NCI-H1048 (cell line): ENCODE measurements at places on chromosomes 5 and 9.

GRCh38 chr9:127915801-127916719 is 781 bp downstream of the ST6GALNAC4 start:
- DNase-seq = no peak

GRCh38 chr9:95131023-95131943 is 186.2 kb downstream of the FANCC start:
- peak; percentile 7 for DNase-seq

DNA sequence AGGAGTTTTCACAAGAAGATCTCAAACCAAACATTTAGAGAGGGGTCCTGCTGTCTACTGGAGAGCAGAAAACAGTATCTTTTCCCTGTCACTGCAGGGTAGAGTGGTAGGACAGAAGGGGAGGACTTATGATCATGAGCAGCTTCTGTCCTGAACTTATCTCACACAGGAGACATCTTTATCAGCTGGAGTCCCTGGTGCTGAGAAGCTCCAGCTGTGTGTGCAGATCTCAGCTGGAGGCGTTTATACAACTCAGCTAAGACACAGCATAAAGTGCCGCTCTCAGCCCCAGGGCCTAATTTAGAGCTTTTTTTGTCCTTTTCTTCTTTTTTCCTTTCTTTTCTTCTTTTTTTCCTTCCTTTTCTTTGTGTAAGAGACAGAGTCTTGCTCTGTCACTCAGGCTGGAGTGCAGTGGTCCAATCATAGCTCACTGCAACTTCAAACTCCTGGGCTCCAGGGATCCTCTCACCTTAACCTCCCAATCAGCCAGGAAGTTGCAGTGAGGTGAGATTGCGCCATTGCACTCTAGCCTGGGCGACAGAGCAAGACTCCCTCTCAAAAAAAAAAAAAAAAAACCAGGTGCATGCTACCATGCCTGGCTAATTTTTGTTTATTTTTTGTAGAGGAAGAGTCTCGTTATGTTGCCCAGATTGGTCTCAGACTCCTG is 31.9 kb downstream of the CCDC125 start:
- DNase-seq = no peak

- no peak for DNase-seq
These were observed 82.0 kb upstream of the TTC23L start for GRCh38 chr5:34756781-34757624.

DNA sequence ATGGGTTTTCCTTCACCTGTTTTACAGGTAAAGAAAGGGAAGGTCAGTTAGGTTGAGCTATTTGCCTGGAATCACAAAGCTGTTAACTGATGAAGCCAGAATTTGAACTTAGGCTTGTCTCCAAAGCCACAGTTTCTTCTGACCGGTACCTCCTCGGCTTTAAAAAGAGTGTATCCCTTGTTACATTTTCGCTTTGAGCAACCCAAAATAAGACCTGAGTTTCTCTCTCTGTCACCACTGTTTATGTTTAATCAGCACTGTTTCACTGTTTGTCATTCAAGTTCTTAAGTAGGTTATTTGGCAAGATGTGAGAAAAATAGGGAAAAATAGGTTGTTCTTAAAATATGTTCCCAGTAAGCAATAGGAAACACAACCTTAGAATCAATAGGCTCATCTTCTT is 84.6 kb downstream of the VCAN start:
- DNase-seq = no peak

- no peak for DNase-seq
These were observed 16.8 kb downstream of the TNFSF15 start for GRCh38 chr9:114789006-114789405.

GRCh38 chr5:172564188-172564587 is 76.9 kb upstream of the NEURL1B start:
- DNase-seq = no peak

DNA sequence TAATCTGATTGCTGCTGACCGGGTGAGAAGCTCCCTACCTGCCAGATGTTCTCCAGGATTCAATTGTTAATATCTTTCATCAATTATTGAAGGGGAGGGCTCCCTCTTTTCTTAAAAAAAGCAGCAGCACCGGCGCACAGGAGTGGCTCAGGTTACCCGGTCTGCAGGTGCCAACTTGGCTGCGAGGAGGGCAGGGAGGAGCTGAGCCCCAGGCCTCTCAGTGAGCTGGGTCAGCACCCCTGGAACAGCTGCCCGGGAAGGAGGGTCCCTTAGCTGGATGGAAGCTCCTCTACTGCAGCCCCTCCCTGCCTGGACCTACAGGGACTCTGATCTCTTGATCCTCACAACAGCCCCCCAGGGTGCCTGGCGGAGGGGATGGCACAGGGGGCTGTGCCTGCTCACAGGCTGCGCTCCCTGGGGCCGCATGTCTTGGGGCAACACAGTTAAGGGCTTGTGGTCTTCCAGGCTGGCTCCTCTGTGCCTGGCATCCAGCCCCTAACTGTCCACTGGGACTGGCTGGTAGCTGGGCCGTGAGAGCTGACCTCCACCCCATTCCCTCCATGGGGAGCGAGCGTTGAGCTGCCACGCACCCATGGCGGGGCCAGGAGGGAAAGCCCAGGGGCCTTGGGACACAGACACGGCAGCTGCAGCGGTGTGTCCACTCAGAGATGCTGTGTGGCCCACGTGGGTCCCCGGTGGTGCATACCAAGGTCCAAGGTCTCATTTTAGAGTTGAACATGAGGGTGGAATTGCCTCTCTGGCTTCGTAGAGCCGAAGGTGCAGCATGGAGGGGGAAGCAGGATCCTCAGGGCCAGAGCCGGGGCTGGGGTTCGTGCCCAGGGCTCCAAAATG is 28.6 kb upstream of the TMEM250 start:
- no peak for DNase-seq

DNA sequence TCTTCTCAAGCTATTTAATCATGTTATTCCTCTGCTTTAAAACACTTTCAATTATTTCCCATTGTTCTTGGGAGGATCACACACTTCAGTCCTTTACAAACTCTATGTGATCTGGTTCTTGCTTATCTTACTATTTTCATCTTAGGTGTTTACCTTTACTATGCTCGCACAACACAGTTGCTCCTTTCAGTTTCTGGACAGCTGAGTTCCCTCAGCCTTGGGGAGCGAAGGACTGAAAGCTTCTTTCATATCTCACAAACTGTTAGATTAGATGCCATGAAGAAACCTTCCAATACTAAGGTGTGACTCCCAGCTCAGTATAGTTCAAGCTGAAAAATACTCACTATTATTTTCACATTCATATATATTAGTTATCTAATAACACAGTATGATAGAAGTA is 117.9 kb downstream of the CDC42SE2 start:
- DNase-seq = no peak

GRCh38 chr5:57383093-57383861 is 99.3 kb downstream of the ACTBL2 start:
- DNase-seq = no peak

DNA sequence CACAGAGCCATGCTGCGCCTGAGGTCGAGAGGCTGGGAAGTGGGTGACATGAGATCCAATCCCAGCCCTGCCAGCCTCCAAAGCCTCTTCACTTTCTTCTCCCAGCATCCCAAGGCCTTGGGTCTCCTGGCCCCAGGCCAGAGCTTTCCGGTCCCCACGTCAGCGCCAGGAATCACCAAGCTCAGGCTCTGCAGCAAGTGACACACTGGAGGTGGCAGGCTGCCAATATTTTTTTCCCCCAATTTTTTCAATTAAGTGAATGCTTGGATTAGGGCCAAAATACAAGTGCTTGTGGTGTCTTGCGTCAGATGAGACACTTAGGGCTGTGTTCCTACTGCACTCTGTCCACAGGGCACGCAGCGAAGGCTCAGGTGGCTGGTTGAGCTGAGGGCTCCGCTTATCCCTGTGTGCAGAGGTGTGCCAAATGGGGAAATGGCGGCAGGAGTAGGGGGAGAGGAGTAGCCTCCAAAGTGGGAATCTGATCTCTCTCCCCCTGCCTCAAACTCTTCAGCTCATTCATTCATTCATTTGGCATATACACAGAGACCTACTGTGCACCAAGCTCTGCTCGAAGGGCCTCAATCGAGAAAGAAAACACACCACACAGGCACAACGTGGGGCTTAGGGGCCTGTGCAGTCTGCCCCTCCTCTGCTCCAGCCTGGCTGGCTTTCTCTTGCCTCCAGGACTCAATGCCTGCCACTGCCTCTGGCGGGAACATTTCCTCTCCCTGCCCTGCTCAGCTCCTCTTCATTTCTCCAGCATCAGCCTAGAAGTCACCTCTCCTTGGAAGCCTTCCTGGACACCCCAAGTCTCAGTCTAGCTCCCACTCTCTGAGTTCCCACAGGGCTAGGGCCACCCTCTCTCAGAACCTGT is 16.6 kb downstream of the SH3PXD2B start:
- DNase-seq = peak; percentile 84

DNA sequence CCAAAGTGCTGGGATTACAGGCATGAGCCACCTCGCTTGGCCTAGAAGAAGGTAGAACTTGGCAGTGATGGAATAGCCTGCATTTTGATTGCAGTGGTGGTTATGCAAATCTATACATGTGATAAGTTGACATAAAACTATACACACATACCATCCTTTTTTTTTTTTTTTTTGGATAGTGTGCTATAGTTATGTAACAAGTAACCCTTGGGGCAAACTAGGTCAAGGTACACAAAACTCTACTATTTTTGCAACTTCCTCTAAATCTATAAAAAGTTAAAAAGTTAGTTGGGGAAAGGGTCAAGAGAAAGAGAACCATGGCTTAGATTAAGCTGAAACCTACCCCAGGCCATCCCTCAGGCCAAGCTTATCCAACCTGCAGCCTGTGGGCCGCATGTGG is 11.1 kb downstream of the TRIM14 start:
- DNase-seq = no peak

DNA sequence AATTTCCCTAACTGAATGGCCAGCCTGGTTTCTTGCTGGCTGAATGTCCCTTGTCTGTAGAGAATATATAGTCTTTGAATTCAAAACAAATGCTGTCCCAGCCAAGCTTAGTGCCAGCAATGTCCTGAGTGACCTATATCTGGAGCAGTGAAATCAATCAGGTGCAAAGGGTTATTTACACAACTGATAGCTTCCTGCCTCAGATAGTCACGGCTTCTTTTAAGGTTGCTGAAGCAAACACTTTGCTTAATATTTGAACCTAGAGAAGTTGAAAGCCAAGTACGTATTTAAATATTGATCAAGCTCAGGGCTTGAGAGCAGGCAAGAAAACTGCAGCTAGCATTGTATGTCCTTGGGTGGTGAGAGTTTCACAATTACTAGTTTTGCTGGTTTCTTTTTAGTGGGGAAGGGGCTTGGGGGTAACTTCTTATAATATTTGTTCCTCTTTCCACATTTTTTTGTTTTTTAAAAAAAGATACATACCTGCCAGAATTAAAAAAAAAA is 2.0 kb upstream of the ARHGEF28 start:
- no peak for DNase-seq
